ENCODE measurements at places on chromosomes 11 and 22.

GRCh38 chr11:134330611-134331353, 1.0 kb upstream of the GLB1L2 start:
- no peak for DNase-seq

- DNase-seq, result no peak
Observed at GRCh38 chr11:65973439-65974110, 12.0 kb downstream of the SART1 start.

- DNase-seq, result no peak
Observed at GRCh38 chr11:15714641-15715399, 600.1 kb downstream of the INSC start.

DNA sequence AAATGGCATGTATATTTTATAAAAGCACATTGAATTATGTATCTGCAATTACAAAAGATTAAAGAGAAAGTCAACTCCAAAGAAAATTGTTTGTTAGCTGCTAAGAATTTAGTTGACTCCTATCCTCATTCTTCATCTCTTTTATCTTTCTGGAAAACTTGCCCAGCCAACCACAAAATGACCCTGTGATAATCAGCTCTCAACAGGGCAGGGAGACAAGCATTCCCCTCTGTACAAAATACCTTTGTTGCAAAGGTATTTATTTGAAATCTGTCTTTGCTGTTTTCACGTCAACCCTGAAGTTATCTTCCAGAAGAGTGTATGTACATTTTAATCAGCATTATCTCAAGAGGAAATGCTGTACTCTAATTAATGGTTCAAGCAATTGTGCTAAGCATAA, 191.1 kb upstream of the DDI1 start:
- no peak for DNase-seq

DNA sequence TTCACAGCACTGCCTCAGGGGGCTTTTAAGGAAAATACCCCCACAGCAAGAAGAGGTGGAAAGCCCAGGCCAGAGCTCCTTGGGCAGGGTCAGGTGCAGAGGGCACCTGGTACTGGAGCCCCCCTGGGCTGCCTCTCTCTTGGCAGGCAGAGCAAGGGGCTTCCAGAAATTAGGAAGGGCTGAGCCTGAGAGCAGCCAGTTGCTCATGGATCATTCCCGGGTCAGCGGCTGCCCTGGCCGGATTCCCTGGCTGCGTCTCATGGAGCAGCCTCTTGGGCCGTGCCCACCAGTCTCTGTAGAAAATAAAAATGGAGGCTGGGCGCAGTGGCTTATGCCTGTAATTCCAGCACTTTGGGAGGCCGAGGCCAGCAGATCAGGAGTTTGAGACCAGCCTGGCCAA, 10.3 kb upstream of the OMP start:
- no peak for DNase-seq

GRCh38 chr11:114287154-114287553, 9.0 kb upstream of the NNMT start:
- no peak for DNase-seq

Measured in stimulated activated CD8-positive, alpha-beta memory T cell treated with anti-CD3 and anti-CD28 coated beads, Interleukin-12 subunit alpha, Interleukin-12 subunit beta, amount 100 ng/mL, for 1 hour (primary cell).